Activated CD4-positive, alpha-beta T cell treated with anti-CD3 and anti-CD28 coated beads, Interleukin-2, amount 50 U/mL, for 48 hours (primary cell): ENCODE measurements at places on chromosomes 13 and 19.

DNA sequence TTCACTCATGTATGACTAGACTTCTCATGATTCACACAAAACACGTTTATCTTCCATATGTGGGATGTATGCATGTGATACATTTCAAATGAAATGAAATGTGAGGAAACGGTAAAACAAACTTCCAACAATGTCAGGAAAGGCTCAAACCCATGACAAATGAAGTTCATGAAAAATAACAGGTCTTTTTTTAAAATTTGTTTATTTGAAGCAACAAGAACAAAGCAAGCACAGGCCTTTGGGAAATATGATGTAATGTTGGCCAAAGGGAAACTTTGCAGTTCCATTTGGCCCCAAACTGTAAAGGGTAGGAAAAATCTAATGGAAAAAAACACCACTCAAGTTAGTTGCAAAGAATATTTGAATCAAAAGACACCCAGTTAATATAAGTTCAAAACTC, 463.8 kb upstream of the ARGLU1 start:
- no peak for DNase-seq

- no peak for DNase-seq
These were observed 37.4 kb upstream of the GAS6 start for GRCh38 chr13:113901231-113901630.

- no peak for DNase-seq
These were observed 59.2 kb upstream of the CSNK1A1L start for GRCh38 chr13:37164635-37165034.

DNA sequence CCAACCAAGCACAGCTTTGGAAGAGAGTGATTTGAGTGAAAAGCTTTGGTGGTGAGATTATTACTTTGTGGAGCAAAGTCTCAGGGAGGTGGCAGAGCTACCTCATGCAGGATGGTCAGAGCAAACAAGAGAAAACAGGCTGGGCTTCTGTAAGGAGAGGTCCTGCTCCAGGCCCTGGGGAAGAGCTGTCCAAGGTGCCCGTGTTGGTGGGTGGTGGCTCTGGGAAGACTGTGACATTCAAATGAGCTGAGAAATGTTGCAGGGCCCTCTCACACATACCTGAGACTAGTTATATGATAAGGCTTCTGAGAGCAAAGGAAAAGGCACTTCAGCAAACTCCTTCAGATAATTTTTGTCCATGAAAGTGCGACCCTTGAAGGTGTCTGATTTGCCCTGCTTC, 205.5 kb upstream of the SOX21 start:
- DNase-seq, result no peak

GRCh38 chr13:42474954-42475353, 99.0 kb upstream of the TNFSF11 start:
- DNase-seq, result peak; percentile 41

DNA sequence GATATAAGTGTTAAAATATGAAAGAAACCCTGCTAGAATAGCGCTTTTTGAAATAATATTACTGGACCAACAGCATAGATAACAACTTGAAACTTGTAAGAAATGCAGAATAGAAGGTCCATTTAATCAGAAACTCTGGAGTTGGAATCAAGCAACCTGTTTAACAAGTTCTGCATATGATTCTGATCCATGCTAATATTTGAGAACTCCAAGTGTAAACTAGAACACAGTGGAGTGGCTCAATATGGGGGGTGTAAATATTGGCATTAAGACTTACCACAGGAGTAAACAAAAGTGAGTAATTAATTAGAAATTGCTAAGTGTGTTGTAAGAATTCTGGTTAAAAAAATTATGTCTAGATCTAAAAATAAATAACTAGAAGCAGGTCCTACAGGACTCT, 151.2 kb downstream of the SLITRK1 start:
- no peak for DNase-seq

- DNase-seq, result no peak
These were observed 15.7 kb downstream of the COL4A1 start for GRCh38 chr13:110291286-110291685.
